ENCODE measurements at places on chromosomes 4 and X.

GRCh38 chrX:71636438-71637252, 18.3 kb upstream of the CXCR3 start:
- no peak for DNase-seq

- no peak for DNase-seq
These were observed 37.5 kb downstream of the BEX3 start for GRCh38 chrX:103413705-103414387.

DNA sequence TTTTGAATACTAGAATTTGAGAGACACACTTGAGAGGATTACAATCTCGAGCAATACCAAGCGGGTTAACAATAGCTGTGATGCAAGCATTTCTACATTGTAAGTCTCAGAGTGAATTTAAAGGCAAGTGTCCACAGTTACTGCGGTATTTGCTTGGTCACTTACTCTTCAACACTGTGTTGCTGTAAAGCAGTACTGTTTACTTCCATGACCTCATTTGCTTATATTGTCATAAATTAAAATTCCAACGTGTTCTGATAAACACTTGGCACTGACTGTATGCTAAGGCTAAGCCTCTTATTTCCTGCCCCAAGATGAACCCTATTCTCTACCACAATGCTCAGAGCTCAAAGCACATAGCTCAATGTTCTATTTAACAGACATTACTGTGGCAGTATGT, 11.1 kb downstream of the EXOC1L start:
- DNase-seq = no peak

- no peak for DNase-seq
These were observed 478.4 kb downstream of the BCOR start for GRCh38 chrX:39619182-39620009.

DNA sequence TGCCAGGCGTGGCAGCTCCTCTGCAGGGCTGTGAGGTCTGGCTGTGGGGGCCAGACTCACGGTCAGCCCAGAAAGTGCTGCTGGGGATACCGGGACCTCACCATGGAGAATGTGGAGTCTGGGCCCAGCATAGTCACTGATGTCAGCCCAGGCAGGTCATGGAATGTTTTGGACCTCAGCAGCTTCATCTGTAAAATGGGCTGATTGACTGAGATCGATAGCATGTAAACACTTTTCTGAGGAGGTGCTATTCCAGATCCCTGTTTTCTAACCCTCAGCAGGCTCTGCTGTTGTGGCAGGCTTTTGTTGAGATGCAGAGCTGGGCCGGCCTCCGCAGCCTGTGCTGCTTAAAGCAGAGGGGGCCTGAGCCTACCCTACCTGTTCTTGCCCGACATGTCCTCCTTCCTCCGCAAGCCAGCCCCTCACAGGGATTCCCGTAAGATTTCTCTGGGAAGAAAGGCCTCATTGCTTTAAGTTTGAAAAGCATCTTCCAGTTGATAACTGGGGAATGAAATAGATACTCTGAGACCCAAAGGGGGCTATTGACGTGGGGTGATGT, 38.3 kb upstream of the HGFAC start:
- no peak for DNase-seq

- no peak for DNase-seq
These were observed 136.5 kb downstream of the RAB28 start for GRCh38 chr4:13347517-13348125.

GRCh38 chr4:115972967-115973366, 859.5 kb upstream of the NDST4 start:
- no peak for DNase-seq

- DNase-seq = no peak
These were observed 1.2 kb downstream of the BBS12 start for GRCh38 chr4:122733787-122734120.

DNA sequence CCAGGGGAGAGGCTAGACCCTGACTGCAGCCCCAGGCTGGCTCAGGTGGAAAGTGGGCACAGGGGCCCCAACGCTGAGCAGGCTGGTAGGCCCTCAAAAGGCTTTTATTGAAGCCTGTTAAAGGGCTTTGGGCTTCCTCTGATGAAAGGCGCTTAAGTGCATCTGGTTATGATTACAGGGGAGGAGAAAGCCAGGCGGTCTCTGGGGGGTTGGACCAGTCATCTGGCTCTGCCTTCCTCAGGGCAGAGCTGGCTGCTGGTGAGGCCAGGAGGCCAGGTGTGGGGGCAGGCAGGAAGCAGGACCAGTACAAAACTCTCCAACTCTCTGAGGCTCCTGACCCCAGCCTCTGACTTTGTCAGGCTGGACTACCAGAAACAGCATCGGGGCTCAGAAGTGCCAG, 68.8 kb upstream of the BCOR start:
- no peak for DNase-seq

- no peak for DNase-seq
These were observed 325.7 kb downstream of the PCDH7 start for GRCh38 chr4:31045724-31046318.

GRCh38 chr4:174152717-174153466, 130.6 kb downstream of the FBXO8 start:
- no peak for DNase-seq

GRCh38 chrX:2828959-2829411, 255 bp downstream of the GYG2 start:
- DNase-seq = no peak

DNA sequence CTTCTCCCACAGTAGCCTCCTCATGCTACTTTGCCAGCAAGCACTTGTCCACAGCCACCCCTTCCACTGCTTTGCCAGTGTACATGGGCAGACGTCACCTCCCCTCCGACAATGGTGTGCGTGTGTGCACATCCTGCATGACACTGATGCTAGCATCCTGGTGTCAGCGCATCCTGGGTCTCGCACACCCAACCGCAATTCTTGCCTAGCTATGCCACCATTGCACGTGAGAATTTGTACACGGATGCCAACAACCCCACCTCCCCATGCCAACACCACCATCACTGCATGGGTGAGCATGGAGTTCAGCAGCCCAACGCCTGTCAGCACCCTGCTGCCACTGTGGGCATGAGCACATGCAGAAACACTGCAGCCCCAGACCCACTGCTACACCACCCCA, 550.0 kb downstream of the STPG2 start:
- no peak for DNase-seq

DNA sequence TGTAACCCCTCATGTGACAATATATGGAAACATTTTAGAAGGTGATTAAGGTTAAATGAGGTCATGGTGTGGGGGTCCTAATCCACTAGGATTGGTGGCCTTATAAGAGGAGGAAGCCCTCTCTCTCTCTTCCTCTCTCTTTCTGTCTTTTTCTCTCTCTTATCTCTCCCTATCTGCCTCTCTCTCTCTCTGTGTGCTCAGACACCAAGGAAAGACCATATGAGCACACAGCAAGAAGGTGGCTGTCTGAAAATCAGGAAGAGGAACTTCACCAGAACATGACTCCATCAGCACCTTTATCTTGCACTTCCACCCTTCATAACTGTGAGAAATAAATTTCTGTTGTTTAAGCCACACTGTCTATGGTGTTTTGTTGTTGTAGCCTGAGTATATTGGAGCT, 1472.2 kb downstream of the PCDH7 start:
- DNase-seq = no peak

DNA sequence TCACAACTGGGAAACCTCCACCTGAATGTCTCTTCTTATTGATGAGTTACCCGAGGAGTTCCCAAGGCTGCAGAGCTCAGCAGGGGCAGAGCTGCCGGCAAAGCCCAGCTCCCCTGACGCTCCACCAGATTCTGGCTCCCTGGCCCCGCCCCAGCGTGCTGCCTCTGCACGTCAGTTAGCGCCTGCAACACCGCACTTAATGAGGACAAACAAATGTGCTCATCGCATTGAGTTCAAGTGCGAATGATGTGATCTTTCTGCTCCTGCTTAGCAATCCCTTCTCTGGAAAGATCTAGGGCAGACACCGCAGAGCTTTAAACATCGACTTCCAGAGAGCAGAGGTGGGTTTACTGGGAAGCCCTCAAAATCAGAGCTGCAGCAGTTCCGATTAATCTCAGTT, 55.5 kb upstream of the FBXW7 start:
- DNase-seq = no peak

GRCh38 chrX:77719388-77719787, 66.6 kb downstream of the ATRX start:
- DNase-seq = no peak

DNA sequence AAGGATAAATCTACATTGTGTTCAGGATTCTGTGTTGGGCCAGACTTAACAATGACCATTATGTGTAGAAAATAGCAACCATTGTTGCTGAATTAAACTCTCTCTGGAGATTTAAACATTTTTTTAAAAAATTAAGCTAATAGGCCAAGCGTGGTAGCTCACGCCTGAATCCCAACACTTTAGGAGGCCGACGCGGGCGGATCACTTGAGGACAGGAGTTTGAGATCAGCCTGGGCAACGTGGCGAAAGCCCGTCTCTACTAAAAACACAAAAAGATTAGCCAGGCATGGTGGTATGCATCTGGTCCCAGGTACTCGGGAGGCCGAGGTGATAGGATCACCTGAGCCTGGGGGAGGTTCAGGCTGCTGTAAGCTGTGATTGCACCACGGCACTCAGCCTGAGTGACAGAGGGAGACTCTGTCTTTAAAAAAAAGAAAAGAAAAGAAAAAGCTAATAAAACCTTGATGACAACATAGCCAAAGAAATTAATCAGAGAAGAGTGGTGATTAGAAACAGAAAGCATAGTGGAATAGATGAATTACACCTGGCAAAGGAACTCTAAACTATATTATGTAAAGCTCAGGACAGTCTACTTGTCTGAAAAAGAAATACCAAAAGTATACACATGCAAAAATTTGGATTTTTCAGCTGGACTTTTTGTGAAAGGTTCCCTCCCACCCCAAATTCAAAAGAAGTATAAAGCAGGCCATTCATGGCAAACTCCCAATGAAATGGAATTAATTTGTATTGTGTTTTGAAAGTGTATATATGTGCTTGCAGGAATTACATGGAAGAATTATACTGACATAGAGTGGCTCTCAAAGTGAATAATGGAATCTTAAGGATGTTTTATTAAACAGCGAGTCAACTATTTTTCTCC, 21.9 kb downstream of the PLS3 start:
- DNase-seq = no peak

DNA sequence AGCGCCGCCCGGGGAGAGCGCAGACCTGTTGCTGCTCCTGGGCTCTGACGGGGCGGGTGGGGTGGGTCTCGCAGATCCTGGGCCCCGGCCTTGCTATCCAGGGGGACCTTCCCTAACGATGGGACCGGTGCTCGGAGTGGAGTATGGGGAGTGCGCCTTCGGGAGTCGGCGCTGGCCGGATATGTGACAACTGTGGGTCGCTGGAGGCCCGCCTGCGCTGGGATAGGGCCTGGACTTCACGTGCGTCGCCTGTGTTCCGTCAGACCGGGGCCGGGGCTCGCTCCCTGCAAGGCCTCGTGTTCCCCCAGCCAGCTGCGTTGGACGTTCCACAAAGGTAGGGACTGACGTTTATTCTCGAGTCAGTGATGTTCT, 1.3 kb downstream of the TBL1X start:
- DNase-seq = peak; percentile 55

DNA sequence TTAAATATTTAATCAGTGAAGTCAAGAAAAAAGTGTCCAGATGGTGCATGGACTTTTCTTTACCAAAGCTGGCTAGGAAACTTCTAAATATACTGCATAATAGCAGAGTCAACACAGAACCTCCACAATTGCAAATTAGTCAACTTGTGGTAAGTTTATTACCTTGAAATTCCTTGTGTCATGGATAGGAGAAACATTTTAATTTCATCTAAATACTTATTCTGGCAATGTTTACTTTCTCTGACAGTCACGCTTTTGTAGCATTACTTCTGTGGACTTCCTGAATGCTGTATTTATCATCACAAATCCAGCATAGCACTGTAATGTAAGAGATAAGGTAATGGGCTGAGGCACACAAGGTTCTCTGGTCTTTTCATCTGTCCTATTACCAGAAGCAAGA, 2266.1 kb downstream of the PCDH7 start:
- no peak for DNase-seq

DNA sequence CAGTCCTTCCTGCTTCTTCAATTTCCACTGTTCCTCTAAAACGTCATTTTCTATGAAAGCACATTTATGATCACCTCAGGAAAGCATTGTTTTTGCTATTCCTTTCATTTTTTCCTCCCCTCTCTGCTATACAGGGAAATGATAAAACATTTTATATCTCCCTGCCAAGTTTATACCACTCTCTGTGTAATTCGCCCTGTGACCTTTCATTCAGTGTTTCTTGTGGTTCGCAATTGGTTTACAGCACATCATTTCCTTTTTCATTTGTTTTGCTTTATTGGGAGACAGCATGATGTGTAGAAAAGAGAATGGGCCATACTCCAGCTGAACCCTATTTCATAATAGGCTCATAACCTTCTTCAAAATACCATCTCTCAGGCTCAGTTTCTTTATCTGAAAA, 99.9 kb upstream of the RAPGEF2 start:
- no peak for DNase-seq

- peak; percentile 39 for DNase-seq
These were observed 29.2 kb upstream of the MXD4 start for GRCh38 chr4:2290974-2291704.

- no peak for DNase-seq
These were observed 612.2 kb downstream of the DMD start for GRCh38 chrX:32599156-32599555.

GRCh38 chrX:39941332-39941920, 156.3 kb downstream of the BCOR start:
- DNase-seq = no peak

DNA sequence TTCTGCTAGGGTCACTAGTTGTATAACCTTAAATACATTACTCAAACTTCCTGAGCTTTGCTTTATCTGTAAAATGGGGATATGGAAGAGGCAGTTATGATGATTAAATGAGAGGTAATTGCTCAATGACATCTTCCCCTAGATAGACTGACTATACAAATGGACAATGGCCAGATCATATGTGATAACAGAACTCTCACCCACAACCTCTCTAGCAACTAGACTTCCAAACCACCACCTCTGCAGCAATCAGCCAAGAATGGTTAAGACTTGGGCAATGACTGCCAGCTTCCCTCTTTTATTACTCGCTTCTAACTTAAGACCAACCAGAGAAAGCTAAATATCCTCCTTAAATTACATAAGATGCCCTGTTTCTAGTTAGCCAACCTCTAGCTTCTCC, 2.9 kb upstream of the SEPSECS start:
- DNase-seq = no peak

DNA sequence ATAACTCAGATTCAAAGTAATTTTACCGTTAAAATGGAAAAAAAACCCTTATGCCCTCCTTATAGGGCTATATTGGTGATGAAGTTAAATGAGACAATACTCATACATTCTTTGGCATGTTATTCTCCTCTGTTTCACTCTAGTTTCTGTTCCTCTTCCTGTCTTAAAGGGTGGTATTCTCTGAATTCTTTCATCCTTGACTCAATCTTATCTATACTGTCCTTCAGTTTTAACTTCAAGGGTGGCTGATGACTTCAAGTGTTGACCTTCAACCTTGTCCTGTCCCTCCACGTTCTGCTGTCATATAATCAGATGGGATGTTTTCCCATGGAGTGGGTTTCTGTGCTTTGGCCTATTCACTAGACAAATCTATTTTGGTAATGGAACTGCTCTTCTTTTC, 44.0 kb downstream of the ZNF518B start:
- DNase-seq = no peak

GRCh38 chr4:166655705-166656104, 578.6 kb downstream of the SPOCK3 start:
- DNase-seq = no peak

GRCh38 chrX:24266996-24267395, 46.9 kb downstream of the SUPT20HL2 start:
- DNase-seq = no peak
